ENCODE measurements at places on chromosomes 2 and 18.

DNA sequence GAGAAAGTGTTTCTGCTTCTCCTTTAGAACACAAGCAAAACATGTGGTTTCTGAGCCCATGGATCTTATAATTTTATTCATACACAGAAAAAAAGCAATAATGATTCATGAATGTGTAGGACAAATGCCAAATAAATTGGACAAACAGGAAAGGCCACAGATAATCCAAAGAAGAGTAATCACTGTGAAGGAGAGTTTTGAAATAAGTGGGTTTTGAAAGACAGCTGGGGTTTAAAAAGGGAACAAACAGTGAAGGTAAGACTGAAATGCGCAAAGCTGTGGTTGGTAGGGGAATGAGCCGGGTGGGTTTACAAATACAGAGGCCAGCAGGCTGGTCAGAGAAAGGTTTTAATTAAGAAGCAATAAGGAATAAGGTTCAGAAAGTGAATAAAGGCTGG is 50.0 kb upstream of the MBOAT2 start:
- no peak for DNase-seq
- H3K4me3 ChIP-seq: no peak overlapping the region
- H3K27me3 ChIP-seq: no peaks in the 10 kb centered on the region
- H3K36me3 ChIP-seq: no peaks in the 10 kb centered on the region

- no peaks in the 10 kb centered on the region for H3K27me3 ChIP-seq
- no peaks in the 10 kb centered on the region for H3K36me3 ChIP-seq
- no peak overlapping the region for H3K27ac ChIP-seq
- no peak for DNase-seq
Measured at GRCh38 chr2:82333697-82334096, 2029.1 kb upstream of the LRRTM1 start.

DNA sequence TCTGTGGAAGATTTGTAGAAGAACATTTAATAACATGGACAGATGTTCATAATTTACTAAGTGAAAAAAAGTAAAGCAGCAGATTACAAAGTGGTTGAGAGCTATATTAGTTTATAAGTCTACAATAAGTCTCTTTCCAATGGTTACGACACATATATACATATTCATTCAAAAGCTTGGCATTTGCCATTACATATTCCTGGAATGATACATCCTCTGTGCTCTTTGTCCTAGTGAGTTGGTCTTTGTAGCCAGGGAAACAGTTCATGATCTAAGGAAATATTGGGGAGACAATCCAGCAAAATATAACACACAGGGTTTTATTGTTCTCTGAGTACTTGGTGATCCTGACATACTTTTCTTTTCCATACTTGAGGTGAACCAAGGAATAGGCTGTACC is 32.5 kb upstream of the SOS1 start:
- no peak for DNase-seq
- no peak overlapping the region for H3K27ac ChIP-seq
- H3K4me1 ChIP-seq: no peaks in the 10 kb centered on the region
- no peak overlapping the region for H3K4me3 ChIP-seq
- H3K27me3 ChIP-seq: no peaks in the 10 kb centered on the region
- no peaks in the 10 kb centered on the region for H3K36me3 ChIP-seq

GRCh38 chr2:229445019-229445418 is 173.9 kb upstream of the PID1 start:
- H3K27me3 ChIP-seq: no peaks in the 10 kb centered on the region
- H3K4me1 ChIP-seq: peaks cover 25% of the 10 kb centered on the region
- DNase-seq: peak; percentile 79
- H3K4me3 ChIP-seq: no peak overlapping the region

DNA sequence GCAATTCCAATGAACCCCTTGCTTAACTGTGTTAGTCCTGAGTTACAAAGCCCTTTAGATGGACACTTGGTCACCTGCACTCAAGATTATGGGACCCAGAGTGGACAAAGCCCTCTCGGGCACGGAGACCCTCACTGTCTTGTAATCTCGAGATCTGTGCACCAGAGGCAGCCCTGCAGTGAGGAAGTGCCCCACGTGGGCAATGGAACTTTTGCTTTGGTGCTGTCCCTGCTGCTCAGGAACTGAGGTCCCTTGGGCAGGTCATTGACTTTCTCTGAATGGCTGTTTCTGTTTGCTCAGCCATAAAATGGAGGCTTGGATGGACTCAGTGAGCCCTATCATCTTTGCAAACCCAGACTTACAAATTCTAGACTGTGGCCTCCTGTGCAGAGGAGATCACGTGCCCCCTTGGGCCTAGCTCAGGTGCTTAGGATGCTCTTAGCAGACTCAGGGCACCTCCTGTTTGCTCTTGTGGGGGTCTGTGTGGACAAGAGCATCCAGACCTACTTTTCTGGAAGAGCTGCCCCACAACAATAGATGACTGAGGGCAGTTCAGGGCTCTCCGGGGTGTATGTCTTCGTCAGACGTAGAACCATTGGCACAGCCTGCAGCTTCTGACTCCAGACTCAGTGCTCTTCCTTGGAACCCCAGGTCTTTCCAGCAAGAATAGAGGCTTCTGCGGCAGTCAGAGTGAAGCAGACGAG is 94.5 kb upstream of the HS6ST1 start:
- H3K36me3 ChIP-seq: no peaks in the 10 kb centered on the region
- H3K4me3 ChIP-seq: no peak overlapping the region
- no peaks in the 10 kb centered on the region for H3K4me1 ChIP-seq

DNA sequence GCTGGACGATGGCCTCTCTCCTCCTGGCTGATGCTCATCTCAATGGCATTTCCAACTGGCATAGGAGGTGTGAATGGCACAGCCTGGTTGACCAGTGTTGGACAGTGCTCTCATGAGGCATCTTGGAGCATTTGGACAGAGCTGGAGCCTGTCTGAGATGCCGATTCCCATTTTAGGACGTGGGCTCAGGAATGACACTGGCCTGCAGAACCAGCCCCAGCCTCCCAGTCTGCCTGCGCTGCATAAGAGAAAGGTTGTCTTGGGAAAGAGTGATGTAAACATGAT is 118.2 kb upstream of the COPS8 start:
- H3K27ac ChIP-seq: no peak overlapping the region
- H3K4me1 ChIP-seq: no peaks in the 10 kb centered on the region
- no peaks in the 10 kb centered on the region for H3K27me3 ChIP-seq
- H3K36me3 ChIP-seq: no peaks in the 10 kb centered on the region
- H3K4me3 ChIP-seq: no peak overlapping the region
